ENCODE measurements at places on chromosomes 2 and 18. TPM values are rescaled to one million over a fixed set of nuclear protein-coding genes. Genes with fewer than 3 reads are reported as not detected.

DNA sequence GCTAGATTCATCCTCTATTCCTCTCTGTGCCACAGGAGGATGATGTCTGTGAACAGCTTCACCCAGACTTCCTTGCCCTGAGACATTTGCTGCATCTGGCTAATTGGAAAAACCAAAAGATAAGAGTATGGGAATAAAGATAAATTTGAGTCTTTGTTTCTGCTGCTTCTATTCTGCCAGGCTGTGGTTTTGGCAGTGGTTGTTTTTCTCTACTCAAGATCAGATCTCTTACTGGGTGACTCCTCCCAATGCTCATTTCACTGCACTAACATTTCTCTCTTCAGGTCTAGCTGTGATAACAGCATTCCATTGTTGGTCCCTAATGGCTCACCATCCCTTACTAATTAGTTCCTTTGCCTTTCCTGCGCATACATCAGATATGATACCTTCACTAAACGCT lies 89.5 kb downstream of the CALCRL start:
- no peak for DNase-seq

GRCh38 chr18:59605633-59606192 lies 91.5 kb downstream of the CCBE1 start:
- no peak for DNase-seq

GRCh38 chr2:162103443-162104009 lies 29.5 kb upstream of the DPP4 start:
- no peak for DNase-seq

- DNase-seq: no peak
Measured at GRCh38 chr2:181231886-181232621, 225.1 kb upstream of the ITGA4 start.

DNA sequence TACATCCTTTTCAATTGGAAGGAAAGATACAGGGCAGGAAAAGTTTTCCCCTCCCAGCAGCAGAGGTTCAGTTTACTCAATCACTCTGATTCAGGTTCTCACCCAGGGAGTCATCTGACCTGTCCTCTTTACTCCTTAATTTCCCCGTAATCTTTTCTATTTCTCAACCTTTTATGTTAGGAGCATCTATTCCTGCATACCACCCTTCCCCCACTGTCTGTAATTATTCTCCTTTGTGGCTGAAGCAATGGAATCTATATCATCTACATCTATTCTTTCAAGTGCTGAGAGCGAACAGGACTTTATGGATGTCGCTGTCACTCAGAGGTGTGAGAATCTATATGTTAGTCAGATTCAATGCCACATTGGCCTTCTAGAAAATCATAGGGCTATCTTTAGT lies 175.2 kb downstream of the NOL4 start:
- DNase-seq: no peak

DNA sequence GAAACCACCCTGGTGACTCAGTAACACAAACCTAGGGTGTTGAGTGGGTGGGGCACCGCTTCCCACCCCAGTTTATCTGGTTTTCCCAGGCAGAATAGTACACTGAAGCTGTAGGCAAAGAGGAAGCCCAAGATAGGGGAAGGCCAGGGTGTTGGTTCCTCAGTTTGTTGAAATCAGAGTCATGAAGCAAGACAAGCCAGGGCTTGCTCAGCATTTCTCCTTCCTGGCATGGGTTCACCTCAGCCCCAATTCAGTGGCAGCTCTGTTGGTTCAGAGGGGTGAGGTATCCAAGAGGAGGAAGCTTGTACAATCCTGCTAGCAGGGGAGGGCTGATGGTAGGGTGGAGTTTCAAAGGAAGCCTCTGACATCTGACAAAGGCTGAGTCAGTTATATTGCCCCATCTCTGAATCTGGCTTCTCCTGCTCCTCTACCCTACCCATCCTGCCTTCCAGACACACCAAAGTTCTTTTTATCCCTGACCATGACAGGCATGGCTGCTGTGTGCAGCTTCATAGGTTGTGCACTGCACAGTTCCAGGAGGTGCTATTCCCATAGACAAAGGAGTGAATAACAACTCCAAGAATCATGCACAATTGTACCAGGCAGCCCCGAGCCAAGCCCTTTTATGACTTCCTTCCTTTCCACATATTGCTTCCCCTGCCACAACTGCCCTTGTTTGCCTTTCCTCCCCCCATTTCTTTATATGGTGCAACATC lies 24.9 kb upstream of the RAB10 start:
- DNase-seq: no peak

DNA sequence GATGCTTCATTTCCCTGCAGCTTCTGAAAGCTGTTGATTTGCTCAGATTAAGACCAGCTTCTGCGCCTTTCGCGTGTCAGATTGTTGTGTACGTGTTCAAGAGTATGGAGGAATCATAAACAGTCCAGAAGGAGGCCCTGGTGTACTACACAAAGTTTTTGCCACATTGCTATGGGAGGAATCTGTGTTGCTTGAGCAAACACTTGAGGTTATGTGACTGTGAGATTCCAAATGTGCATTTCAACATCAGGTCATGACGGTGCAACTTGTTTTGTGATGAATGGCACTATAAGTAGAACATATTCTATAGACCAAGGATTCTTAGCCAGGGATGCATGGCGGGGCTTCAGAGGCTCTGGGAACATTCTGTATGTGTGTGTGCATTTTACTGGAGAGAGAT lies 35.0 kb downstream of the SRSF7 start:
- no peak for DNase-seq

DNA sequence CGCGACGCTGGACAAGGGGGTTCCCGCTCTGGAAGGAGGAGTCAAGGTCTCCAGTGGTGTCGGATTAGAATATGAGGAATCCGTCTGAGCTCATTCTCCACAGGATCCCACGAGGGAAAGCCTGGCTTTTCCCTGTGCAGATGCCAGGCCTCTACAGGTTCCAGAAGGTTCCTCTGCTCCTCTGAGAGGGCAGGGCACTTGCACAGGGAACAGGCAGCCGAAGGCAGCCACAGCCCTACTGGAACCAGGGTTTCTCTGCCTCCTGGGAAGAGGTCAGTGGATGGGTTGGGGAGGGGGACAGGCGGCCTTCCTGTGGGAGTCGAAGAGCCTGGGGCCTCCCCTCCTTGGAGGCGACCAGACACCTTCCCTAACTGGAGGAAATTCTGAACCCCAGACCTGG lies 1.7 kb upstream of the AQP12A start:
- DNase-seq: no peak

DNA sequence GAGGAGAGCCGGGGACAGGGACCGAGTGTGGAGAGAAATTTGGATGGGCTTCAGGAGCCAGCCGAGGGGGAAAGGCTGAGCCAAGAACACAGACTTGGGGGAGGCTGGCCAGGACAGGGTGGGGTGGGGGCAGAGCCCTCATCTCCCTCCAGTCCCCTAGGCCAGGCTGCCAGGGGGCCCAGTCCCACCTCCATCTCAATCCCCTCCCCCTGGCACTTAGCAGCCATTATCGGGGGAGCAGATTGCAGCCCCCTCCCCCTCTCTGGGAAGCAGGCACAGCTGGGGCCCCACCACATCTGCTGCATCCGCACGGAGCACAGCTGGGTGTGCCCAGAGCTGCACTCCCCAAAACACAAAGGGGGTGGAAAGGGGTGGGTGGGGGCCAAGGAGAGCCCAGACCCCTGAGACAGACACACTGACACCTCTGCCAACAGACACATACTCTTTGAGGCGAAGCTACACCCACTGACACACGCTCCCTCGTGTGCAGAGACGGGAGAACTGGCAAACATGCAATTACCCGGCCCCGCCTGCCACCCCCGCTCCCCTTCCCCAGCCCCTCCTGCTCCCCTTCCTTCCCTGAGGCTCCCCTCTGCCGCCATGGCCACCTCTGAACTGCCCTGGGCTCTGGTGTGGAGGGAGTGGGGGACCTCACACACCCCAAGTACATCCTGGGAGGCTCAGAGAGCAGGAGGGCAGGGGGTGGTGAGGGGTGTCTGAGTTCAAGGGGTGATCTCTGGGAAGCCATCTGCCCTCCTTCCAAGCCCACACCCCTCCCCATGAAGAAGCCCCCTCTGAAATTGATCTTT lies 5.1 kb upstream of the ASIC4 start:
- DNase-seq: no peak

GRCh38 chr2:85710687-85711577 lies 16.8 kb downstream of the GNLY start:
- no peak for DNase-seq

GRCh38 chr18:47120428-47120827 lies 29.9 kb downstream of the HDHD2 start:
- DNase-seq: no peak

- no peak for DNase-seq
Measured at GRCh38 chr2:108587621-108588020, 53.4 kb downstream of the LIMS1 start.

CFAP65 gene
- polyA plus RNA-seq: 0.15 TPM

CERS6 gene
- 4.3 TPM for polyA plus RNA-seq

RBFA gene
- polyA plus RNA-seq: 32.6 TPM

STPG4 gene
- 0.51 TPM for polyA plus RNA-seq

CRYGC gene
- polyA plus RNA-seq: not detected

FAM168B gene
- polyA plus RNA-seq: 35.8 TPM

FOSL2 gene
- 20.0 TPM for polyA plus RNA-seq
